Prostate gland (tissue), 2 donors: ENCODE measurements at places on chromosomes 13 and 19. TPM values are rescaled to one million over a fixed set of nuclear protein-coding genes. Genes with fewer than 3 reads are reported as not detected.

Gene DLL3
- 6.3 TPM for total RNA-seq

DNA sequence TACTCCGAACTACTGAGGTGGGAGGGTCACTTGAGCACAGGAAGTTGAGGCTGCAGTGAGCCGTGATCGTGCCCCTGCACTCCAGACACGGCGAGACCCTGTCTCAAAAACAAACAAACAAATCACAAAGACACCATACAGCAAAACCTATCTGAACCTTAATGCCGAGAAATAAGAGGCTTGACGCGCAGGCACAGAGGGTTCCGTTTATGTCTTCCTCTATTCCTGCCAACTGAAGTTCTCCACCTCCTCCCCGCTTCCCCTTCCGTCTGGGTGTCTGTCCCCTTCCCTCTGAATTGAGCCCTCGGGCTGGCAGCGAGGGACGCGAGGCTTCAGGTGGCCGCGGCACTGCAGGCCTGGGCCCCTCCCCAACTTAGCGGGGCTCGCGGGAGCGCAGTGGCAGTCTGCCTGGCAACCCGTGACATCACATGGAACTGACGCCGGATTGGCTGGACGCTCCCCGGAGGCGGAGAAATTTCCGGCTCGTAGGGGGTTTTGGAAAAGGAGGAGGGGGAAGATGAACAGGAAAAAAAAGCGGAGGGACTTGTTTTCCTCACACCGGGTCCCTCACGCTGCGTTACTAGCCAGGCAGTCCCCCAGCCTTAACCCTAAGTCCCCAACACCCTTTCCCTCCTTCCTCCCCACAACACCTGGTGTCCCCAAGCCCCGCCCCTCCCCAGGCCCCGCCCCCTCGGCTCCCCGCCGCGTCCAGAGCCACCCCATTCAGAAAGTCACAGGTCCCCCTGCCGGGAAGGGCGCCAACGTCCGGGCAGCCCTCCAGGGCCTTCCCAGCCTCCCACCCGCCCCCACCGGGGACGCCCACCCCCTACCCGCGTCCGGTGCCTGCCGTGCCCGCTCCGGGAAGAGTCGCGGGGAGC is 1.1 kb upstream of the MYBPC2 start:
- no peaks in the 10 kb centered on the region for H3K27me3 ChIP-seq
- peak; percentile 86 for DNase-seq
- H3K4me3 ChIP-seq: peak overlapping the region; percentile 66
- H3K27ac ChIP-seq: peak overlapping the region; percentile 67

- H3K27ac ChIP-seq: no peak overlapping the region
- no peak for DNase-seq
- H3K36me3 ChIP-seq: no peaks in the 10 kb centered on the region
- H3K4me1 ChIP-seq: no peaks in the 10 kb centered on the region
- no peak overlapping the region for H3K4me3 ChIP-seq
Observed at GRCh38 chr13:91269237-91269636, 78.2 kb upstream of the MIR17HG start.

DNA sequence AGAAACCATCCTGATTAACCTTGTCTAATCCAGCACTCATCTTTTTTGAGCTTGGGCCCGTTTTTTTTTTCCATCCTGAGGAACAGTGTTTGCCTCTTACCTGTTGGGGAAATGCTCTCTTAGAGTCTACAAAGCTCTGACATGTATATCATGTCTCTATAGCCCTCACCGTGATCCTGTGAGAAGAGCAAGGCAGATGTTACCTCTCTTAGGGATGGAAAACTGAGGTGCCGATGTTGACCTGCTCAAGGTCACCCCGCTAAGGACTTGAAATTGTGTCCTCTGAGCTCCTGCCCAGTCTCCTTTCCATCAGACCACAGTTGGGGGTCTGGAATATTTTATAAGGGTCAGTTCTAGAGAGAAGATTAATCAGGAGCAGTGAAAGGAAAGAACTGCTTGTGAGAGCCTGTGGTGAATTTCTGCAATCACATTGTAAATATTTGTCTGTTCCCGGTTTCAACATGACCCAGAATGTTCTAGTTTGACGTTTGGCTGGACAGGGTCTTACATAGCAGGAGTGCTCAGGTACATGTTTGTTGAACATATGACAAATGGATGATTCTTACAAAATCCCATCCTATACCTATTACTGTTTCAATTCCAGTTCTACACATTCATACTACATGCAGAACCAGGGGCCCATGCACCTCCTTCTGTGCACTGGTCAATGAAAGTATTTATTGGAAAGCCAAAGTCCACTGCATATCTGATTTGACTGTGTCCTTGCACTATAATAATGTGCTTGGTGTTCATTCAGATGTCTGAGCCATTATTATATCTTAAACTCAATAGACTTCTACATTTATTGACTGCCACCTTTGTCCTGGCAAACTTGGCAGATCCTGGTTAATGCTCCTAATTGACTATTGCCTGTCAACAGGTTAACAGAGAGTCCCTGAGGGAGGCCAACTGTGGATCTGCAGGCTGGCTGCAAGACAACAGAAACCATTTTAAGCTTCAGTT is 12.1 kb downstream of the SLC25A15 start:
- peak; percentile 29 for DNase-seq
- no peaks in the 10 kb centered on the region for H3K4me1 ChIP-seq
- H3K4me3 ChIP-seq: no peak overlapping the region
- H3K27me3 ChIP-seq: no peaks in the 10 kb centered on the region

- H3K36me3 ChIP-seq: no peaks in the 10 kb centered on the region
- H3K27me3 ChIP-seq: peaks cover 4% of the 10 kb centered on the region
- peaks cover 6% of the 10 kb centered on the region for H3K4me1 ChIP-seq
- DNase-seq: no peak
- no peak overlapping the region for H3K27ac ChIP-seq
Observed at GRCh38 chr19:17602872-17603510, 47.5 kb downstream of the COLGALT1 start.

GRCh38 chr13:100131863-100132574 is 43.1 kb downstream of the PCCA start:
- no peak for DNase-seq
- no peaks in the 10 kb centered on the region for H3K27me3 ChIP-seq
- no peak overlapping the region for H3K27ac ChIP-seq
- H3K36me3 ChIP-seq: no peaks in the 10 kb centered on the region
- H3K4me3 ChIP-seq: no peak overlapping the region
- no peaks in the 10 kb centered on the region for H3K4me1 ChIP-seq

- no peak overlapping the region for H3K27ac ChIP-seq
- no peaks in the 10 kb centered on the region for H3K27me3 ChIP-seq
- DNase-seq: no peak
Observed at GRCh38 chr13:80441968-80442367, 101.0 kb upstream of the SPRY2 start.

Gene TMEM38A
- total RNA-seq: 11.7 TPM

- no peaks in the 10 kb centered on the region for H3K27me3 ChIP-seq
- peaks cover 11% of the 10 kb centered on the region for H3K4me1 ChIP-seq
- no peak for DNase-seq
- H3K27ac ChIP-seq: peak overlapping the region; percentile 73
- peak overlapping the region; percentile 95 for H3K4me3 ChIP-seq
- no peaks in the 10 kb centered on the region for H3K36me3 ChIP-seq
Observed at GRCh38 chr19:10927730-10928562, 493 bp downstream of the YIPF2 start.

DNA sequence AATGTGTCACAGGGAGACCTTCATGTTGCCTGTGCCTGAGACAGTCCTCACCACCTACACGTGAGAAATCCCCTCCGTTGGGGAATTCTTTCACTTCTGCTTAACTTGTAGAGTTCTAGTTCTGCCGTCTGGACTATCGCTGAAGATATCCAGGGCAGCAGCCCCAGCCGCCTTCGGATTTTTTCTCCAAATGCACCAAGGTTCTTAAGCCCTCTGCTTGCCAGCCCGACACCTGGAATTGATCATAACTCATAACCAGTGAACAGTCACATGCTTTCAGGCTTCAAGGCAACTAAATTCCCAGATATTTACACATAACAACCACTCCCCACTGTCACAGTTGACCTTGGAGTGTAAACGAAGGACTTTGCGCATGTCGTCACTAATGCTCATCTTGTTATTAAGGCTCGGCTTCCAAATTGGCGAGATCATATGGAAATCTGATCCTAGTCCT is 114.4 kb downstream of the RAB20 start:
- peak overlapping the region; percentile 36 for H3K27ac ChIP-seq
- no peaks in the 10 kb centered on the region for H3K36me3 ChIP-seq
- no peaks in the 10 kb centered on the region for H3K27me3 ChIP-seq
- no peak overlapping the region for H3K4me3 ChIP-seq
- H3K4me1 ChIP-seq: no peaks in the 10 kb centered on the region
- DNase-seq: no peak

- H3K27ac ChIP-seq: no peak overlapping the region
- H3K27me3 ChIP-seq: no peaks in the 10 kb centered on the region
- DNase-seq: no peak
- peaks cover 9% of the 10 kb centered on the region for H3K4me1 ChIP-seq
- no peaks in the 10 kb centered on the region for H3K36me3 ChIP-seq
Observed at GRCh38 chr13:110538632-110539031, 22.9 kb downstream of the RAB20 start.

Gene OR7D2
- total RNA-seq: not detected

DNA sequence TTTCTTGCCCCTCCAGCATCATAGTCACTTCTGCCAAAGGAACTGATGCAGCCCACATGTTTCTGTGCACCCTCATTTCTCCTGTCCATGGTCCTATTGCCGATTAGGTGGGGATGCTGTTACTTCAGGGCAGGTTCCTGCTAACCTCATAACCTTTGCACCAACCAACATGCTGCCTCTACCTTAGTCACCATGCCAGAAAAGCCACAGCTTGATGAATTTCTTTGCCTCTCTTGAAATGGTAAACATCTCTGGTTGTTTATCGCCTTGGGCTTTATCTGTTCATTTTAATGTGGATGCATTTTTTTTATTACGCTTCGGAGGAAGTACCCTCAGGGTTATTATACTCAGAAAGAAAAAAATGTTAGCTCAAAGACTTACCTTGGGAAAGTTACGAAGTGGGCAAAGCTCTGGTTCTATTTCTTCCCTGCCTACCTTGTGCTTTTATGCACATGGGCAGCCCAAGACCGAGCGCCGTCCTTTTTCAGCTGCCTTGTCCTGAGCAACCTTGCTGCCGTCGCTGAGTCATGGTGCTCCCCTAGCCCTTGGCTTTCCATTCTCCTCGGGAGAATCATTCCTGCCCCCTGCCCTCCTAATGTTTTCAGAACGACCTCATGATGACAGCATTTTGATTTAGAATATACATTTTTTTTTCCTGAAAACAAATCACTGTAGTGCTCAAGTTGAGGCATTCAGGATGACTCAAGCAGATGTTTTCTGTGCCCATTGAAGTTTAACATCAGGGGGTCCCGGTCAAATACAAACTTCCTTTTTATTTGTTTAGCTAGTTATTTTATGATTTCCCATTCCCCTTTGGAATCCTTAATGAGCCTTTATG is 280.0 kb downstream of the SHISA2 start:
- H3K4me3 ChIP-seq: no peak overlapping the region
- H3K36me3 ChIP-seq: no peaks in the 10 kb centered on the region
- DNase-seq: no peak
- H3K4me1 ChIP-seq: no peaks in the 10 kb centered on the region
- no peaks in the 10 kb centered on the region for H3K27me3 ChIP-seq

- H3K27me3 ChIP-seq: no peaks in the 10 kb centered on the region
- no peaks in the 10 kb centered on the region for H3K4me1 ChIP-seq
- no peak overlapping the region for H3K27ac ChIP-seq
- no peak overlapping the region for H3K4me3 ChIP-seq
- no peak for DNase-seq
Observed at GRCh38 chr13:64753233-64754000, 2476.7 kb downstream of the PCDH9 start.

DNA sequence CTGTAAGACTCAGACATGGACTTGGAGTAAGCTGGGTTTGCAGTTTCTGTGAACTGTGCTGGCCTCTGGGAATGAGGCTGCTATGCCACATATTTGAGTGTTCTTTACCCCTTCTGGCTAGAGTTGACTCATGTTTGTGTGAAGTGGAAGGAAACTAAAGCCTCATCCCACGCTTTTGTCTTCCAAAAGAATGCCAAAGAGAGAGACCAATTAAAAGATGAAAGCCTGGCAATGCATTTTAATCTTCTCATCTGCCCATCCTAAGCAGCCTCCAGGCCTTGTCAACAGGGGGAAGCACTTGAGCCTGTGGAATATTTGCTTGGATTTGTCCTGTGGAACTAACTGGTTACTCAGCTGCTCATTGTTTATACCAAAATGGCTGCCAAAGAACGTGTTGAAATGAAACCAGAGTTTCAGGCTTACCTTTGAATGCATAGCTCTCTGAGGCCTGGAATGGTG is 49.1 kb downstream of the LMO7 start:
- no peaks in the 10 kb centered on the region for H3K4me1 ChIP-seq
- H3K36me3 ChIP-seq: no peaks in the 10 kb centered on the region
- peak overlapping the region; percentile 22 for H3K27ac ChIP-seq

DNA sequence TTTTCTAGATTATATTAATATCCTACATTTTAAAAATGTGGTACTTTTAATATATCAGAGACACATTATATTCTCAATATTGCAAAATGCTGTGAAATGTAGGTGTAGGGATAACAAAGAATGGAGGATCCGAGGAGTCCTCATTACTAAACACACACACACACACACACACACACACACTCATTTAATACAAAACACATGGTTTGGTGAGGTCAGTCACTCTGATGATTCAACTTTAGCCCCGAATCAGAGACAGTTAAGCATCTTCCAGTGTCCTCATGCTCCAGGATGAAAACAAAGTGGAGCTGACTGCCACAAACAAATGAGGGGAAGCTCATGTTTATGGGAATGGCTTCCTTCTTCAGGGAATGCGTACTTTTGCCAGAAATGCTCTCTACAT is 147.5 kb downstream of the CYSLTR2 start:
- DNase-seq: no peak
- H3K4me1 ChIP-seq: no peaks in the 10 kb centered on the region
- no peaks in the 10 kb centered on the region for H3K27me3 ChIP-seq
- H3K36me3 ChIP-seq: no peaks in the 10 kb centered on the region

Gene PKN1
- 54.3 TPM for total RNA-seq

Gene SHANK1
- total RNA-seq: 0.91 TPM

GRCh38 chr19:33256261-33256660 is 30.6 kb upstream of the SLC7A10 start:
- H3K27me3 ChIP-seq: no peaks in the 10 kb centered on the region
- H3K27ac ChIP-seq: no peak overlapping the region
- no peaks in the 10 kb centered on the region for H3K4me1 ChIP-seq
- DNase-seq: no peak

DNA sequence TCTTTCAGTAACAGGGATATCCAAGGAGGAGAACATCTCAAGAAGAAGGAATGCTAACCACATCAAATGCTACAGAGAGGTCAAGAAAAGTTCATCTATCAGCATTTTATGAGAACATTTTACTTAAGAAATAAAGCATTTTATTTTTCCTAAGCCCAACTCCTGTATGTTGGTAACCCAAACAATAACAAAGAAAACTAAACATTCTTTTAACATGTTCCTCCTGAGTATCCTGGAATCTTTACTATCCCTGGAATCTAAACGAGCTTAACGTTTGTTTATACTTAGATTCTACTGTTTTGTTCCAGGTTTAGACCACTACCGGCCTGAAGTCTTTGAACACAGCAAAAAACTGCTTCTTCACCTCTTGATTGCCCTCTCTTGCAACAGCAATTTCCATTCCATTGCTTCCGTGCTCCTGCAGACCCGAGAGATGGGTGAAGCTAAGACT is 89.7 kb downstream of the ZAR1L start:
- no peaks in the 10 kb centered on the region for H3K4me1 ChIP-seq
- no peaks in the 10 kb centered on the region for H3K36me3 ChIP-seq
- no peaks in the 10 kb centered on the region for H3K27me3 ChIP-seq
- H3K27ac ChIP-seq: no peak overlapping the region
- DNase-seq: no peak

- H3K36me3 ChIP-seq: no peaks in the 10 kb centered on the region
- no peak for DNase-seq
- H3K4me3 ChIP-seq: no peak overlapping the region
- H3K4me1 ChIP-seq: peaks cover 8% of the 10 kb centered on the region
- H3K27ac ChIP-seq: no peak overlapping the region
Observed at GRCh38 chr19:4906963-4907362, 2.3 kb upstream of the UHRF1 start.

Gene CD177
- total RNA-seq: 248 TPM

Gene SULT2A1
- total RNA-seq: not detected

Gene DNAJB1
- total RNA-seq: 91.6 TPM
